Stimulated activated CD4-positive, alpha-beta T cell treated with anti-CD3 and anti-CD28 coated beads, TNF-alpha, amount 100 ng/mL, for 24 hours (primary cell): ENCODE measurements at places on chromosomes 7 and 10.

DNA sequence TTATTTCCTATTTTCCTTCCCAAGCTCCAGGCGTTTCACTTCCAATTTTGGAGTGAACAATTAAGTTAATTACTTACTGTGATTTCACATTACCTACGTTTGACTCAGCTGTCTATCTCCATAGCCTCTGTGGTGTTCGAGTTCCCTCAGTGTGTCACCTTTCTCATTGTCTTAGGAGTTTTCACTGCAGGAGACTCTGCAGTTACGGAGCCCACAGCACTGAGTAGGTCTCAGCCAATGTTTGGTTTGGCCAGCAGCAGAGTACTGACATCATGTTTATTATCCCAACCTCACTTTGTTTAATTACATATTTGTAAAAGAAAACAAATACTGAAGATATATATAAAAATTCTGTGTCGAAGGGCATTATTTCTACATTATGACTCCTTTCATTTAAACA is 1123.9 kb downstream of the CNTNAP2 start:
- no peak for DNase-seq

GRCh38 chr7:40077849-40078248 is 56.6 kb downstream of the MPLKIP start:
- DNase-seq = no peak

DNA sequence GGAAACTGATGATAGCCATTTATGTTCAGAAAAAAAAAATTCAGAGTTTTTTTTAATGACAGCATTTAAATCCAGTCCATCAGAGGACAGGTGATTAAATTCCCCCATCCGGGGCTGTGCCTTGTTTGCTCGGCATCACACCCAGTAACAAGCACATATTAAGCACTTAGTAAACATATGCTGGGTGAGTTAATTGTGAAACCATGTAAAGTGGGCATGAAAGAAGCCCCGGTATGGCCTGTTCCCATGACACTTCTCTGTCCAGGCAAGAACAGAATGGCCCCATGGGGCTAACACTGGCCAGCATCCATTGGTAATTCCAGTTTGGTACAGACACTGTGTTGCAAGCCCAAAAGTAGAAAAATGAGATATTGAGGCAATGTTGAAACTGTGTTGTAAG is 220.8 kb upstream of the RNF32 start:
- no peak for DNase-seq

DNA sequence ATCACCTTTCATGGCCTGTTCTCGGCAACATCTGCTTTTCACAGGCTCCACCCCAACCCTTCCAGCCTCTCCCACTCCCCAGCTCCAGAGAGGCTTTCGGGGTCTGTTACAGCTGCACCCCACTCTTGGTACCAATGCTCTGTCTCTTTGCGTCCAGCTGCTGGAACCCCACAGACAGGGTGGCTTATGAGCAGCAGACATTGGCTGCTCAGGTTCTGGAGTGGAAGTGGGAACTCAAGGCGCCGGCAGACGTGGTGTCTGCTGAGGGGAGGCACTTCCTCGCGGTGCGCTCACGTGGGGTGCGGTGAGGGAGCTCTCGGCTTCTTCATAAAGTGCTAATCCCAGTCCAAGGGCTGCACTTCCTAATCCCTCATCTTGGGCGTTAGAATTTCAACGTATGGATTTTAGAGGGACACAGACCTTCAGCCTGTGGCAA is 185.7 kb downstream of the ELFN1 start:
- DNase-seq = no peak

DNA sequence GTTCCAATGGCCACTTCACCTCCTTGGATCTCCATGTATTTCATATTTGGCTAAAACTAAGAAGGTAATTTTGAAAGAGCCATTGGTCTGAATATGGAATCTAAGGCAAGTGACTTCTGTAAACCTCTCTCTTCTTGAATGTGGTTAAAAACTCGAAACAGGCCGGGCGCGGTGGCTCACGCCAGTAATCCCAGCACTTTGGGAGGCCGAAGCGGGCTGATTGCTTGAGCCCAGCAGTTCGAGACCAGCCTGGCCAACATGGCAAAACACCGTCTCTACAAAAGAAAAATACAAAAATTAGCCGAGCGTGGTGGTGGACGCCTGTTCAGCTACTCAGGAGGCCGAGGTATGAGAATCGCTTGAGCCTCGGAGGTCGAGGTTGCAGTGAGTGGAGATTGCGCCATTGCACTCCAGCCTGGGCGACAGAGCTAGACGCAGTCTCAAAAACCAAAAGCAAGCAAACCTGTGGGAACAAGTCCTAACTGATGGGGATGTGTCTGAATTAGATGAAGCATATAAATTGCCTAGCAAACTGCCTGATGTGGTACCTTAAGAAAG is 2.2 kb downstream of the LANCL2 start:
- no peak for DNase-seq

DNA sequence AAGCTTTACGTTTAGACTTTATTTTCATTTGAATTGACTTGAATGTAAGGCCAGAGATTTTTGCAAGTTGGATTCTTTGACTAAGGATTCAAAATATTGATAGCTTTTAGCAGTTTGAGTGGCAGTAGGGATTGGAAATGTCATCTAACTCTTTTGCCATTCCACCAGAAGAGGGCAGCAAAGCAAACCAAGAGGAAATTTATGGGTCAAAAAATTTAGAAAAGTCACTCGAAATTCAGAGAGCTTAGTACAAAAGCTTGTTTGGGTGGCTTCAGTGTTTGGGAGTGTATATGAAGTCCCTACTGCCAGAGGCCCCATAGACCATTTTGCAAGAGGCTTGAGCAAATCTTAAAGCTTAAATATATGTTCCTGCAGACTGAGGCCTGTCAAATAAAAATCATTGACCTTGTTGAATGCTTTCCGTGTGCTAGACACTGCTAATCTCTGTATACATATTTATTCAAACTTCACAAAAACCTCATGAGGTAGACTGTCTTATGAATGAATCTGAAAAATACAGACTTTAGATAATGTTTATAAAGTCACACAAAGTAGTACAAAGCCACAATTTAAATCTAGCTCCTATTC is 44.6 kb upstream of the RSBN1L start:
- DNase-seq = peak; percentile 15

DNA sequence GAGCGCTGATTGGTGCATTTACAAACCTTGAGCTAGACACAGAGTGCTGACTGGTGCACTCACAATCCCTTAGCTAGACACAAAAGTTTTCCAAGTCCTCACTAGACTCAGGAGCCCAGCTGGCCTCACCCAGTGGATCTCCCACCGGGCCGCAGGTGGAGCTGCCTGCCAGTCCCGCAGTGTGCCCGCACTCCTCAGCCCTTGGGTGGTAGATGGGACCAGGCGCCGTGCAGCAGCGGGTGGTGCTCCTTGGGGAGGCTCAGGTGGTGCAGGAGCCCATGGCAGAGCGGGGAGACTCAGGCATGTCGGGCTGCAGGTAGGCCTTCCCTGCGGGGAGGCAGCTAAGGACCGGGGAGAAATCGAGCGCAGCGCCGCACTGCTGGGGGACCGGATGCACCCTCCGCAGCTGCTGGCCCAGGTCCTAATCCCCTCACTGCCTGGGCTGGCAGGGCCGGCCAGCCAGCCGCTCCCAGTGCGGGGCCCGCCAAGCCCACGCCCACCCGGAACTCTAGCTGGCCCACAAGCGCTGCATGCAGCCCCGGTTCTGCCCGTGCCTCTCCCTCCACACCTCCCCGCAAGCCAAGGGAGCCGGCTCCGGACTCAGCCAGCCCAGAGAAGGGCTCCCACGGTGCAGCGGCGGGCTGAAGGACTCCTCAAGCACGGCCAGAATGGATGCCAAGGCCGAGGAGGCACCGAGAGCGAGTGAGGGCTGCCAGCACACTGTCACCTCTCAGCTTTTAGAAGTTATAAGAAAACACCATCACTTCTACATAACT is 128.9 kb downstream of the ZNF438 start:
- DNase-seq = no peak

- no peak for DNase-seq
These were observed 32.0 kb downstream of the ANTXRL start for GRCh38 chr10:46318799-46319198.

DNA sequence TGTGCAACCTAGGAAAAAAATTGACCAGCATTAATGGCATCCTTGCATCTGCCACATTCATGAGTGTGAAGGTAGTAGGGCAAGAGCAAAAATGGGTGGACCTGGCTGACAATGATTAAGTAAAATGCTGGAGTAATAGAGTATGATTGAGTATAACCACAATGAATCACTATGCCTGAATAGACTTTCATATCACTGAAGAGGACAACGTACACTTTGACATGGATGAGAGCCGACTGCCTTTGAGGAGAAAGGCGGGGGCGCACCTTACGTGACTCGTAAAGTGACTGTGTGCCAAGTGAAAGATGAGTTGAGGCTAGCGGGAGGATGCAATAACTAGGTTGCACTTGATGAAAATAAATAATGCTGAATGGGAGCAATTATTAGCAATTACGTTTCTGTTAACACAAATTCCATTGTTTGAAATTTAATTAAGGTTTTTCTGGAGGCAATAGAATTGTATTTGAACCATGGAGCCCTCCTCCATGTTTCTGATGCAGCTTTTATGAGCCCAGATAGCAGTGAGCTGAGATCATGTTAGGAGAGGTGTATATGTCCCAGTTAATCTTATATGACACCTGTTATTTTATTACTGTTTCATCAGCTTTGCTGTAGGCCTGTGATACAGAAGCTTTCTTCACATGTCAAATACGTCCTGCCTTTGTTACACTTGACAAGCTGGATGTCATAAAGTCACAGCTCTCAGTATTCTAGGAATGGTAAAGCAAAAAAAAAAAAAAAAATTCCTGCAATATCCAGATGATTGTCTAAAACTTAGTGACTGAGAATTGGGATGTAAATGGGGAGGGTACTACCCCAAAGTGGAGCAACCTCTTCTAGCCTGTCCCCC is 596.5 kb downstream of the NXPH1 start:
- DNase-seq = no peak

DNA sequence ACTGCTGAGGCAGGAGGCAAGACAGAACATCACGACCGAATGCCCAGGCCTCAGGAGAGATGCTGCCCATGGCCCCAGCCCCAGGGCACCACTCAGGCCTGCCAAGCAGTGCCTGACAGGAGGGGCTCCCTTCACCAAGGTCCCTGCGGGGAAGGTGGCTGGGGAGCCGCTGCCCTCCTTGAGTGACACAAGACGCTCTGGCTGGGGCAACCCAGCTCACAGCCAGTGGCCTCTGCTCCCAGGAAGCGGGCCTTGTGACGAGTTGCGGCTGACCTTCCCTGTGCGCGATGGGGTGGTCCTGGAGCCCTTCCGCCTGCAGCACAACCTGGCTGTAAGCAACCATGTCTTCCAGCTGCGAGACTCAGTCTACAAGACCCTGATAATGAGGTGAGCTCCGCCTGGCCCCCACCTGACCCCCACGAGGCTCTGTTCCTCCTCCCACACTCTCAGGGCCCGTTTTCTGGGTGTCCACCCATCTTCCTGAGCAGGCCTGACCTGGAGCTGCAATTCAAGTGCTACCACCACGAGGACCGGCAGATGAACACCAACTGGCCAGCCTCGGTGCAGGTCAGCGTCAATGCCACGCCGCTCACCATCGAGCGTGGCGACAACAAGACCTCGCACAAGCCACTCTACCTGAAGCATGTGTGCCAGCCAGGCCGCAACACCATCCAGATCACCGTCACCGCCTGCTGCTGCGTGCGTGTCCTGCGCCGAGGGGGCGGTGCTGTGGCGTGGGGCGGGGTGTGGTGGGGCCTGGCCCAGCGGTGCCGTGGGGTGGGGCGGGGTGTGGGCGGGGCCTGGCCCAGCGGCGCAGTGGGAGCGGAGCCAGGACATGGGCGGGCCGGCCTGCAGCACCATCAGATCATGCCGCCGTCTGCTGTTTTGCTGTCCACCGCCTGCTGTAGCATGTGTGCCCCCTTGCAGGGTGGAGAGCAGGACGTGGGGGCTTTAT is 12.8 kb downstream of the ZMIZ2 start:
- DNase-seq = no peak

DNA sequence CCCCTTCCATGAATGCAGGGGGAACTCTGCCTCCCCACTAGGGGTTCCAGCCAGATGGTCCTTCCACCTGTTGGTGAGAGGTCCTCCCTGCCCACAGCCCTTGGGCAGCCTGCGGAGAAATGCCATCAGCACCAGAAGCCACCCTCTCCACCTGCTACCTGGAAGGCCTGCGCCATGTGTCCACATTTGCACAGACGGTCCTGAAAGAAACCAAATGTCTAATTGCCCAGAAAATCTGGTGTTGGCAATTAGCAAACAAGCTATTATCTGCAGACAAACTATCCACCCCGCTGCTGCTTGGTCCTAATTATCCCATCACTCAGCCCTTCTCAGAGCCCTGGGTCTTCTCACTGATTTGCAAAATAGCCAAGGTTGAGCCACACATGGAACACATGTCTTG is 32.3 kb downstream of the HSPA12A start:
- no peak for DNase-seq
